Cortex of kidney (tissue), 1 donor: ENCODE measurements at places on chromosomes 2 and 18.

- no peak for DNase-seq
Measured at GRCh38 chr2:156115338-156115737, 217.2 kb downstream of the NR4A2 start.

GRCh38 chr18:2994603-2995432, 18.1 kb downstream of the LPIN2 start:
- no peak for DNase-seq

- no peak for DNase-seq
Measured at GRCh38 chr18:8260827-8261226, 348.4 kb upstream of the RAB12 start.

GRCh38 chr2:144477957-144478311, 42.0 kb downstream of the ZEB2 start:
- no peak for DNase-seq

DNA sequence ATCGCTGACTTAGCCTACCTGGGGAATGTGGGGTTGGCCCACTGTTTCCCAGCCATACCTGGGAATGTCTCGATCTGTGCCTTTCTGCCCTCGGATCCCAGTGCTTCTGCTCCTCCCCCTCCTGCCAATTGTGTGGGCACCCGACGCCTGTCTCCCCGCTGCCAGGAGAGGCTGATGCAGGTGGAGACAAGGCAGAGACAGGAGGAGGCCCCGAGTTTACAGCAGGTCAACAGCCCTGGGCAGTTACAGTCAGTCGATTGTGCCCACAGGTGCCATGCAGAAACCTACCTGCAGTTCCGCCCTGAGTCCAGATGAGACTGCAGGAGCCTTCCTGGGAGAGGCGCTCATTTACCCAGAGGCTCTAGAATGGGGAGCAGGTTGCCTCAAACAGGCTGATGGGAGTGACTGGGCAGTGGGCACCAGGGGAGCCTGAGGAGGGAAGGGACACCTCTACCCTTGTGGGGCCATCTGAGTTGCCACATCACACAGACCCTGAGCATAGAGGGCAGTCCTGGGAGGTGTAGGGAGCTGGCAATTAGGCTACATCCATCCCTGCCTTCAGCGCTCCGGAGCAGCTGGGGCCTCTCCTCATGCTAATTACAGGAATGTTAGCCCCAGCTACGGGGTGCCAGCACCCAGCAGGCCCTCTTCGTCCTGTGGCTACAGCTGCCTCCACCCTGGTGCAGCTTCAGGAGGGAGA, 300.1 kb downstream of the NDUFA10 start:
- no peak for DNase-seq

DNA sequence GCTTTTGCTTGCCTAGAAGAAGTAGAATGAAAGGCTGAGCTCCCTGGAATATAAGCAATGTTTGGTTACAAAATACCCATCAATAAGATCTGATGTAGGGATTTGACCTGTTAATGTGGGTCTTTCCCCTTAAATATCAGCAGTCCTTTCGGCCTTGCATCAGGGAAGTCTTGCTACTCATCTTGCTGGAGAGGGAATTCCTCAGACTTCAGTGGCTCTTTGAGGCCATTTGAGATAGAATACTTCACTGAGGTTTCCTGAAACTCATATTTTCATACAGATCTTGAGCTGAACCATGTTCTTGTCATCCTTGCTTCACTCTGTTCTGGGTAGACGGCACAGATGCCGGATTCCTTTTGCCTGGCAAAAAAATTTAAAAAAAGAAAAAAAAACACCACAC, 3.9 kb downstream of the TWIST2 start:
- no peak for DNase-seq

DNA sequence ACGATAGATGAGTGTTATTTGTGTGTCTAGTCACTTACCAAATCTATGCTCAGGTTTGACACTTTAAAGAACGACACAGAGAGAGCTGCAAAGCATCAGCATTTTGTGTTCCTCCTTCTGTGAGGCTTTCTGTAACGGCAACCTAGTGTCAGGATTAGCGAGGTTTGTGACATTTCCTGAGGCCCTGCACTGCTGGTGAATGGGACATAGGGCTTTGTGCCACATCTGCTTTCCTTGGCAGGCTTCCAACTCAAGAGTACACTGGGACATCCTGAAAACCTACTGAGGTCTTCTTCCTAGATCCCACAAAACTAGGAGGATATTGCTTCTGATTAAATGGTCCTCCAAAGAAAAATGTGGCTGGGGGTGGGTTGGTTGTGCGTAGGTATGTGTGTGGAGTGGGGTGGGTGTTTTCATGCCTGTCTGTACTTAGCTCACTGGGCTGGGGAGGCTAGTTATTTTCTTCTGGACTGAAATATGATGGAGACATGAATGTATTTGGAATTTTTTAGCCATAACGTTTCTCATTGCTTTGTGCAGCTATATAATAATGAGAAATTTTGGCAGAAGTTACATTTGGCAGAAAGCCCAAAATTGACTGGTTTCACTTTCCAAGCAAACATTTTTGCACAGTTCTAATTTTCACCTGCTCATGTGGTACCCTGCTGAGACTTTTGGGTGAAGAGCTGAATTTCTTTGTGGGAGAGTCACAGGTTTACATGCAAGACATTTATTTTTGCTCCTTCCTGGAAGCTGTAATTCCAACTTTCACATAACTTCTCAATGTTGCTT, 308.4 kb downstream of the XIRP2 start:
- DNase-seq: no peak

DNA sequence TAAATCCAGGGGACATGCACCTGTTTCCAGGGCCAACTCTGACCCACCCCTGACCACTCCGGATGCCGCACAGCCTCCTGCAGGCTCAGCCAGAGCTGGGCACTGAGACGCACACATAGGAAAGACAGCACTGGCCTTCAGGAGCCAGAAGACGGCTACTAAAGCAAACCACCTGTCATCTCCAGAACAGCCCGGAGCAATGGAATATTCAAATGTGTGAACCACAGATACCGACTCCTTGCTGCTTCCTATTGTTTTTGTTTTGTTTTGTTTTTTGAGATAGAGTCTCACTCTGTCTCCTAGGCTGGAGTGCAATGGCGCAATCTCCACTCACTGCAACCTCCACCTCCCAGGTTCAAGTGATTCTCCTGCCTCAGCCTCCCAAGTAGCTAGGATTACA, 94.0 kb downstream of the LAMA1 start:
- no peak for DNase-seq

- no peak for DNase-seq
Measured at GRCh38 chr2:14428056-14428455, 204.5 kb upstream of the LRATD1 start.

DNA sequence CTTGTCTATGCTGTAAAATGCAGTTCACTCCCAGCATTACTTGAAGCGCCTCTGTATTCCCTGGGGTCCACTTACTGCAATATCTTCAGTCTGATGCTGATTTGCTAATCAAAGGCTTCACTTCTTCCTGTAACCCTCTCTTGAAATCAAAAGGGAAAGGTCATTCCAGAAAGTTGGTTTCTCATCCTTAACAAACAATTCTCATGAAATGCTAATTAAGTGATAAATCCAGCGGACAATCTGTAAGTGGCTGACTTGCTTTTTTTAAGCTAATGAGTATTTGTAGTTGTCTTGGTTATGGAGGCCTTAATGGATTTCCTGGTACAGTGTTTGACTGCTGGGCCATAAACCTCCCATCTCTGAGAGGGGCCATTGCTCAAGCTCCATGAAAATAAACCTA, 499.6 kb upstream of the HS6ST1 start:
- no peak for DNase-seq

DNA sequence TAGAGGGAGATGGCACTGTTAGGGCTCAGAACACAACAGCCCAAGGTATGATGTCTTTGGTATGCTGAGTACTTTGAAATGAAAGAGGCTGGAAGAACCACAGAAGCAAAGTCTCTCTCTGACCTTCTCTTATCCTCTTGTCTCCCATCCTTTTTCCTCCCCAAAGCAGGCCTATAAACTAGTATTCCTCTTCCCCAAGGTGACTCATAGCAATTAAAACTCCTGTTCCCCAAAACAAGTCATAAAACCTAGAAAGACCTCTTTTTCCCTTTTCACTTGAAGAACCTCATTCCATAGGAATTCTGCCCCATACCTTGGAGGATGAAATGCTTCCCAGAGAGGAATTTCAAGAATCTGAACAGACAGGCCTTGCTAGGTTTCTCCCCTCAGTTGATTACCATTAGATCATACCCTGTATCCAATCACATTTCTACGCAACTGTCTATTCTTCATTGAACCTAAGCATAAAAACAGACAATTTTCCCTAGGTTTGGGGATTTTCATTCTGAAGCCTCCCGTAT, 25.7 kb downstream of the MDH1 start:
- DNase-seq: no peak

DNA sequence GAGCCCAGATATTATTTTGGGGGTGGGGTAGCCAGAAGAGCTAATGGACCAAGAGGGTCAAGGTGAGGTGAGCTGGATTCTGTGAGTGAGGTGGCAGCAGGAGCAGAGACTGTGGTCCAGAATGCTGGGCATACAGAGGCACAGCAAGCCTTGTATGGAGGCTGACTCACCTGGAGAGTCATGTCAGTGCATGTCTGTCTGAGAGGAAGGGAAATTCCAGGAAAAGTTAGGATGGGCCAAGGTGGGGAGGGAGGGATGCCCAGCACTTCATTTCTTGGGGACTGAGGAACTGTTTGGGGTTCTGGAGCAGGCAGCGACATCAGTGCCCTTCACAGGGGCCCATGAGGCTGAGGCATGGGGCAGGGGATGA, 21.1 kb downstream of the PER2 start:
- DNase-seq: no peak

DNA sequence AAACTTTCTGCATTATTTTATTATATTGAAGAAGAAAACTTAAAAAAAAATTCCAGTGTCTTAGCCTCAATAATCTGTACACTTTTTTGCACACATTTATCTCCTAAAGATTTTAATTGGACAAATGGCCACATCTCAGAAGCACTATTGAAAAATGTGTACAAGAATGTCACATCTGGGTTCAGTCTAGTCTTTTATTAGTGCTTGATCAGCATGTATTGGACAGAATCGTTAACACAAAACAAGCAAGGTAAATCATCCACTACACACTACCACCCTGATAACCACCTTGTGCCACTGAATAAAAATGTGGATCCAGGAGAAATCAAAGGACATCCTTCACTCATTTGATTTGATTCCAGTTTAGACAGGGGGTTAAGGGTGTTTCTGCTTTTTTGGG, 554.8 kb downstream of the ARHGAP15 start:
- DNase-seq: no peak

GRCh38 chr18:7174344-7175095, 56.4 kb upstream of the LRRC30 start:
- no peak for DNase-seq

DNA sequence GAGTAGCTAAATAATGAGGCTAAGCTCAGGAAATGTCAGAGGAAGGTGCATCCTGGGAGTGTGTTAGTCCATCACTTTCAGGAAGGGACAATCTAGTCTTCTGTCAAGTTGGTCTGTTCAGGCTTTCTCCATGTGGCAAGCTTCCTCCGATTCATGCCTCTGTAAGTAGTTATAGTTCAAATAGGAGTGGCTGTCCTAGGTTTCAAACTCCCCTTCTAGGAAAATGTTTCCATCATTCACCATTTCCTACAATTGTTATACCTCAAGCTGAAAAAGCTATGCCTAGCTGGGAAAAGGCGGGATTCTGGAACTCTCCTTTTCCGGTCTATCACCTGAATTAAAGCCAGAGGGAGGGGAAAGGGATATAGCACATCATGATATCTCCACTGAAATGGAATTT, 287.7 kb upstream of the ZSWIM2 start:
- DNase-seq: no peak

- DNase-seq: no peak
Measured at GRCh38 chr2:133109772-133110171, 439.8 kb upstream of the LYPD1 start.

DNA sequence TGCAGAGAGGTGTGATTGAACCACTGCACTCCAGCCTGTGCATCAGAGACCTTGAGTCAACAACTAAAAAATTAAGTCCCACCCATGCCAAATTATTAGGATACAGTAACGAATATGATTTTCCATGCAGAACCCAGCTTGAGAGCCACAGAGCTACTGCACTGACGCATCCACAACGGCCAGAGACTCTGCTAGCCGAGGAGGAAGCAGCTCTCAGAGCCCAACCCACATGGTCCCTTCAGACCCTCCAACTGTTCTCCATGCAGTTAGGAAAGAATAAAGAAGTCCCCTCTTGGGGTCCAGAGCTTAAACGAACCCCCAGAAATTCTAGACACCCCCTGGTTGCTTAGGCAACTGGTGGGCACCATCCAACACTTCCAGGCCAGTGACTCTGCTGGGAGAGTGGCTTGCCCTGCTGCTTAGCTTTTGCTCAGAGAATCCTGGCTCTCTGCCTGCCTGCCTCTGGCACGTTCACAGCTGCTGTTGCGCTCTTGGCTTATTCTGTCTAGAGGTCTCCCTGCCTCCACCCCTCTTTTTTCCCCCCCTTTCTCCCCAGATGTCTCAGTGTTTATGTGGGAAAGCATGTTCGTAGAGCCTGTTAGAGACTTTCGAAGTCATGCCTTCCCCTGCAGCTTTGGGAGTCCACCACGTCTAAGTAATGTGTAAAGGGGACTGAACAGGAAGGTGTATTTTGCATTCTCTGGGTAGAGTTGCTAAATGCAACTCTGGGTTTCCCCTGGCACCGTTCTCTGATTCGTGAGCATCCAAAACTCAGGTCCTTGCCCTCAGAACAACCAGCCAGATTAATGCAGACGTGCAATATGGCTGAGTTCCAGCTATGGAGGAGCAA, 26.0 kb upstream of the SP3 start:
- DNase-seq: no peak

- no peak for DNase-seq
Measured at GRCh38 chr18:8300751-8301410, 308.4 kb upstream of the RAB12 start.

GRCh38 chr2:44100351-44100750, 68.3 kb upstream of the PPM1B start:
- DNase-seq: no peak
